ENCODE measurements at places on chromosomes 7 and 10. TPM values are rescaled to one million over a fixed set of nuclear protein-coding genes. Genes with fewer than 3 reads are reported as not detected.

- no peak overlapping the region for H3K4me3 ChIP-seq
- H3K27me3 ChIP-seq: no peaks in the 10 kb centered on the region
- H3K36me3 ChIP-seq: peaks cover 10% of the 10 kb centered on the region
- H3K27ac ChIP-seq: no peak overlapping the region
Observed at GRCh38 chr10:99693933-99694583, 34.7 kb downstream of the ENTPD7 start.

GRCh38 chr10:104330168-104331110, 7.8 kb downstream of the ITPRIP start:
- H3K4me1 ChIP-seq: peaks cover 80% of the 10 kb centered on the region
- H3K27ac ChIP-seq: peak overlapping the region; percentile 97
- no peaks in the 10 kb centered on the region for H3K27me3 ChIP-seq

- H3K27ac ChIP-seq: no peak overlapping the region
- no peak overlapping the region for H3K4me3 ChIP-seq
- H3K36me3 ChIP-seq: no peaks in the 10 kb centered on the region
- no peaks in the 10 kb centered on the region for H3K27me3 ChIP-seq
Observed at GRCh38 chr10:126930131-126930882, 25.1 kb downstream of the DOCK1 start.

DNA sequence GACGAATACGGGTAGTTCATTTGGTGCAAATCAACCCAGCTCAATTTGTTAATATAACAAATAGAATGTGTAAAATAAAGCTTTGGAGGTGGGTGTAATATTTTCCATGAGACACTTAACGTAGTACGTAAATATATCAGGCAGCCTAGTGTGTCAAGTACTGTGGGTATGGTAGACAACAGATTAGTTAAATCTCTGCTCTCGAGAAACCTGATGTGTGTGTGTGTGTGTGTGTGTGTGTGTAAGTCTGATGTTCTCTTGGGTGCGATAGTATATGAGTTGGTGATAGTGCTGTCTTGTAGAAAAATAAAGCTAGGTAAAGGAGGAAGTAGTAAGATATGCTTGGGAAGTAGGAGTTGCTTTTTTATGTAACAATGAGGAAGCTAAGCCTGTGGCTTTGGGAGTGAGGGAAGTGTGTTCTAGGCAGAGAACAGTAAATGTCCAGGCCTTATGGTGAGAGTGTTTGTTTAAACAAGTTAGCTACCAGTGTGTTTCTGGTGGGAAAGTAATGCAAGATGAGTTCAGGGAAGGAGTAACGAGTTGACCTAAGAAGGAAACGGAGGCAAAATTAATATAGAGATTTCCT, 26.1 kb downstream of the WAC start:
- peaks cover 67% of the 10 kb centered on the region for H3K36me3 ChIP-seq
- H3K27ac ChIP-seq: no peak overlapping the region
- H3K4me3 ChIP-seq: no peak overlapping the region
- no peaks in the 10 kb centered on the region for H3K27me3 ChIP-seq

- peaks cover 18% of the 10 kb centered on the region for H3K36me3 ChIP-seq
- peaks cover 11% of the 10 kb centered on the region for H3K4me1 ChIP-seq
- H3K27me3 ChIP-seq: no peaks in the 10 kb centered on the region
- DNase-seq: no peak
- peak overlapping the region; percentile 47 for H3K4me3 ChIP-seq
- peak overlapping the region; percentile 28 for H3K27ac ChIP-seq
Observed at GRCh38 chr7:11120675-11121220, 147.1 kb downstream of the PHF14 start.

DNA sequence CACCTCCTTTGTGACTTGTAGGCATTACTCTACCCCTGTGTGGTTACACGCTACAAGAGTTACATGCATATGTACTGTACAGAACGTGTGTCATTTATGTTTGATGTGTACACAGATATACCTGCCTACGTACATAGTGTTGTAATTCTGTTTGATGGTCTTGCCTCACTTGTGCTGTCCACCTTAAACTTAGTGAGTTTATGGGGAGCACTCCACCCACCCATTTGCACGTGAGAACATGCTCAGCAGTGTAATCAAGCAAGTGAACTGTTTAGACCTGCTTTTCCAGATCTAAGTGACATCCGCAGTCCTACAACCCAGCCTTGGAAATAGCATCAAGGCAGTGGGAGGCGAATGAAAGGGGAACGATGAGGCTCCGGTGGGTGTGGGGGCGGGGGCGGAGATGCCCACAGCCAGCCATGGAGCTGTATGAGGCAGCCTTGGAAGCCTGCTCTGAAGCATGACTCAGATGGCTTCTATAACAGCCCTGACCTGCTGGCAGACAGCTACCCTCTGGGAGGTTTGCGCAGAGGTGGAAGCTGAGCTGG, 52.1 kb downstream of the SUFU start:
- H3K36me3 ChIP-seq: peaks cover 11% of the 10 kb centered on the region
- H3K27me3 ChIP-seq: no peaks in the 10 kb centered on the region
- DNase-seq: no peak
- no peak overlapping the region for H3K4me3 ChIP-seq

DNA sequence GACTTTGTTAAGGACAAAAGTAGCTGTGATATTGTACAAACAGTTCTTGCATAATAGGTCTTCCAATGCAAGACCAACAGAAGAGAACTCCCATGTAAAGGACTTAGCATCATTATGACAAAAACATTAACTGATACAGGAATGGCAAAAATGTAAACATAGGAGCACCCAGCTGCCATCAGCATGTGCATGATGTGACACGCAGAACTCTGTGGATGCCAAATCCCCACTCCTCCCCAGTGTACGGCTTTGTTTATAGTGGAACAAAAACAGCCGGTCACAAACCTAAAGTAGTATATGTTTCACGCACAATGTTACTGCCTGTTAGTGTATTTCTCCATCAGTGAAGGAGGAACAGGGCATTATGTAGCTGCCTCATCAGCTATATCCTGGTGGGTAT, 316.0 kb upstream of the AOAH start:
- H3K36me3 ChIP-seq: peaks cover 26% of the 10 kb centered on the region
- H3K4me1 ChIP-seq: peaks cover under 1% of the 10 kb centered on the region
- no peak for DNase-seq
- H3K27ac ChIP-seq: no peak overlapping the region

- H3K27ac ChIP-seq: no peak overlapping the region
- no peaks in the 10 kb centered on the region for H3K27me3 ChIP-seq
- no peak overlapping the region for H3K4me3 ChIP-seq
Observed at GRCh38 chr10:72794260-72794659, 99.3 kb upstream of the OIT3 start.

DNA sequence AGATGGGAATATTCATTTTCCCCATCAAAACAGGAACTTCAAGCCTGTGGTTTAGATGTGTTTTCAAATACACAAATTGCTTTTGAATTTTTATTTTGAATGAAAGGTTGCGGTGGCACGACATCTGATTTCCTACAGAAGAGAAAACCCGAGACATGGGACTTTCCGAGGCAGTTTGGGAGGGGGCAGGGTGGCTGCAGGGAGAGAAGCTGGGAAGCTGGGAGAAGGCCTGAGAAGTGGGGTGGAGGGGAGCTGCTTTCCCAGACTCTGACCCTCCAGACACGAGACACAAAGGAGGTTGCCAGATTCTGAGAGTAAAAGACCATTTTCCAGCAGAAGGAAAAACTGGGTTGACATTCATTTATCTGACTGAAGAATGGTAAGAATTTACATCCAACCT, 19.6 kb downstream of the TMEM176A start:
- no peak overlapping the region for H3K27ac ChIP-seq
- no peaks in the 10 kb centered on the region for H3K36me3 ChIP-seq
- no peak for DNase-seq
- no peaks in the 10 kb centered on the region for H3K4me1 ChIP-seq
- H3K27me3 ChIP-seq: peaks cover 38% of the 10 kb centered on the region

DNA sequence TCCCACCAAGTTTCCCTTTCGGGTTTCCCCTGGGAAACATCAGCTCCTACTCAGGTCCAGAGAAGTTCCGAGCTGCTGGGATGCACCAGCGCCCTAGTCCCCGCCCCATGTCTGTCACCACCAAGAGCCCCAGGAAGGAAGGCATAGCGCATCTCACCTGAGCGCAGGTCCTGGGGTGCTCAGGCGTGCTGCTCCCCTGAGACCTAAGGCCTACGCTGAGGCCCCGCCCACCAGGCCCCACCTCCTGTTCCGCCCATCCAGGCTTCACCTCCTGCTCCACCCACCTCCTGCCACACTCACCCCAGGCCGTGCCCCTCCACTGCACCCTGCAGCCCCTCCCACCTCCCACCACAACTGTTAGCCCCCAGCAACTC, 1.2 kb upstream of the TFR2 start:
- no peak for DNase-seq
- H3K27ac ChIP-seq: no peak overlapping the region
- H3K36me3 ChIP-seq: no peaks in the 10 kb centered on the region
- peaks cover under 1% of the 10 kb centered on the region for H3K27me3 ChIP-seq
- no peak overlapping the region for H3K4me3 ChIP-seq

DNA sequence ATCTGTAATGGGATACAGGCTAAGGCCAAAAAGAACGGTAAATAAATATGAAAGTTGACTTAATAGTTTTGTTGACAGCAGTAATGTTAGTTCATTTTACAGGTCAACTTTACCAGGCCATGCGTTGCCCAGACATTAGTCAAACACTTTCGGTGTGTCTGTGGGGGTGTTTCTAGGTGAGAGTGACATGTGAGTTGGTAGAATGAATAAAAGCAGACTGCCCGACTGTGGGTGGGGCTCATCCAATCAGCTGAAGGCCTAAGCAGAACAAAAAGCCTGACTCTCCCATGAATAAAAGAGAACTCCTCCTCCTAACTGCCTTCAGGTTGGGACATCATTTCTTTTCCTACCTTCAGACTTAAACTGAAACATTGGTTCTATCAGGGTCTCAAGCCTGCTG, 132.3 kb downstream of the MTPAP start:
- peaks cover 12% of the 10 kb centered on the region for H3K4me1 ChIP-seq
- H3K27me3 ChIP-seq: peaks cover 47% of the 10 kb centered on the region
- no peak overlapping the region for H3K27ac ChIP-seq
- no peak overlapping the region for H3K4me3 ChIP-seq

- DNase-seq: no peak
- no peak overlapping the region for H3K4me3 ChIP-seq
- no peaks in the 10 kb centered on the region for H3K36me3 ChIP-seq
- H3K4me1 ChIP-seq: no peaks in the 10 kb centered on the region
- no peak overlapping the region for H3K27ac ChIP-seq
- peaks cover 8% of the 10 kb centered on the region for H3K27me3 ChIP-seq
Observed at GRCh38 chr10:111222961-111223360, 146.1 kb downstream of the ADRA2A start.

DNA sequence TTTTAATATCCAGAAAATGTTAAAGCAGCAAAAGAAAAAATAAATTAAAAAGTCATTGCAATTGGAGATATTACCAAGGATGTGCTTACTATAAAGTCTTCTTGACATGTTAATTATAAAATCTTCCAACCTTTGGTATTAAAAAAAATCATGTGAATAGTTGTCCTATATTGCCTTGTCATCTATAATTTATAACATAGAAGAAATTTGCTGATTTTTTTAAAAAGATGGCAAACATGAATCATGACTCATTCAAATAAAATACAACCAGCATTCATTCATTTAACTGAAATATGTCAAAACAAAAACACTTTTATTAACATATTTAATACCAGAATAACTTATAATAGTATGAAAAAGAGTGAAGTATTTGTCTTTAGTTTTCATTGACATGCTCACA, 72.6 kb downstream of the MKX start:
- H3K4me3 ChIP-seq: no peak overlapping the region
- no peaks in the 10 kb centered on the region for H3K36me3 ChIP-seq
- peaks cover 5% of the 10 kb centered on the region for H3K27me3 ChIP-seq
- no peak overlapping the region for H3K27ac ChIP-seq
- H3K4me1 ChIP-seq: no peaks in the 10 kb centered on the region

GRCh38 chr7:147411096-147411495, 1179.5 kb upstream of the C7orf33 start:
- H3K4me3 ChIP-seq: no peak overlapping the region
- DNase-seq: no peak
- H3K36me3 ChIP-seq: no peaks in the 10 kb centered on the region

GRCh38 chr10:33550811-33551210, 216.3 kb upstream of the NRP1 start:
- peaks cover 7% of the 10 kb centered on the region for H3K27me3 ChIP-seq
- H3K36me3 ChIP-seq: no peaks in the 10 kb centered on the region
- no peak for DNase-seq
- H3K4me1 ChIP-seq: no peaks in the 10 kb centered on the region
- H3K4me3 ChIP-seq: no peak overlapping the region

GRCh38 chr7:140308060-140308459, 90.3 kb downstream of the SLC37A3 start:
- H3K4me1 ChIP-seq: peaks cover 13% of the 10 kb centered on the region
- no peak for DNase-seq
- no peak overlapping the region for H3K4me3 ChIP-seq
- peaks cover 6% of the 10 kb centered on the region for H3K27me3 ChIP-seq
- no peak overlapping the region for H3K27ac ChIP-seq

- no peak for DNase-seq
- H3K36me3 ChIP-seq: no peaks in the 10 kb centered on the region
- H3K27ac ChIP-seq: no peak overlapping the region
- no peak overlapping the region for H3K4me3 ChIP-seq
Observed at GRCh38 chr10:122814493-122814892, 31.2 kb downstream of the CUZD1 start.

- H3K36me3 ChIP-seq: no peaks in the 10 kb centered on the region
- no peak overlapping the region for H3K4me3 ChIP-seq
- H3K27ac ChIP-seq: no peak overlapping the region
- DNase-seq: no peak
- no peaks in the 10 kb centered on the region for H3K4me1 ChIP-seq
- H3K27me3 ChIP-seq: no peaks in the 10 kb centered on the region
Observed at GRCh38 chr10:51786684-51787035, 87.3 kb upstream of the CSTF2T start.

DNA sequence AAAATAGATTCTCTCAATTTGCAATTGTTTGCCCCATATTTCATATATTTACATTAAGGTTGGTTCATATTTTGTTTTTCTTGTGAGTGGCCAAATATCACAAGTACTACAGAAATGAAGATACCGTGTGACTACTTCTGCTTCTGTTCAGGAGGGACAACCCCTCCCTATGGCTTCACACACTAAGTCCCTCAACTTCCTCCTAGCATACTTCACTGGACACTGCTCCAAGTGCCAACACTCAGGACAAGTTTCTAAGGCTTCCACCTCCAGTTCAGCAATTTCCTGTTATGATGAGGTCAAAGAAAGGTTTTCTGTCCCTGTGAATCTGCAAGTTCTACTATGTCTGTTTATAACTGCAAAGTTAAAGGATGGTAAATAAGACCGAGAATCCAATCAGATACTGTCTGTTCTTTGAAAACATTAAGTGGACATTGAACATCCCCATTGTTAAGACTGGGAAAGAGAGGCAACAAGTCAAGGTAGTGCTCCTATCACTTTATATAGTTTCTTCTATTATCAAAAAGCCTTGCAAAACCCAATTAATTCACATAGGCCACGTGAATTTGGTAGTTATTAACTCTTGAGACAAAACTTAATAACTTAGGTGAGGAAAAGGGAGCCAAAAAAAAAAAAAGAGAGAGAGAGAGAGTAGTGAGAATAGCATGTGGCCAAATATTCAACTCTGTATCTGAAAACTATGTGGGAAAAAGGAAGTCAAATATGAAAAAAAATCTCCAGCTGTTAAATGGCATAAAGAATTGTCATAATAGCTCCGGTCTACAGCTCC, 81.3 kb upstream of the DKK1 start:
- peaks cover 3% of the 10 kb centered on the region for H3K4me1 ChIP-seq
- H3K27ac ChIP-seq: no peak overlapping the region
- H3K27me3 ChIP-seq: peaks cover 5% of the 10 kb centered on the region

NKX1-2 gene
- not detected for total RNA-seq

MAGI2 gene
- 0.14 TPM for total RNA-seq

HPSE2 gene
- 0.14 TPM for total RNA-seq

NET1 gene
- total RNA-seq: 20.3 TPM

C1QL3 gene
- not detected for total RNA-seq

NODAL gene
- total RNA-seq: not detected

OGA gene
- total RNA-seq: 207 TPM

GIMAP1 gene
- total RNA-seq: 42.1 TPM

OR2A12 gene
- total RNA-seq: not detected

MUC12 gene
- total RNA-seq: not detected

CLCN1 gene
- total RNA-seq: 0.08 TPM

ZNF22 gene
- total RNA-seq: 42.8 TPM

All from activated naive CD8-positive, alpha-beta T cell treated with anti-CD3 and anti-CD28 coated beads, Interleukin-2, amount 10 ng/mL, durations not matched to agents 7 days and 5 days (primary cell).